Kidney (tissue), 22 donors: ENCODE measurements at places on chromosomes 1 and 21. TPM values are rescaled to one million over a fixed set of nuclear protein-coding genes. Genes with fewer than 3 reads are reported as not detected.

DNA sequence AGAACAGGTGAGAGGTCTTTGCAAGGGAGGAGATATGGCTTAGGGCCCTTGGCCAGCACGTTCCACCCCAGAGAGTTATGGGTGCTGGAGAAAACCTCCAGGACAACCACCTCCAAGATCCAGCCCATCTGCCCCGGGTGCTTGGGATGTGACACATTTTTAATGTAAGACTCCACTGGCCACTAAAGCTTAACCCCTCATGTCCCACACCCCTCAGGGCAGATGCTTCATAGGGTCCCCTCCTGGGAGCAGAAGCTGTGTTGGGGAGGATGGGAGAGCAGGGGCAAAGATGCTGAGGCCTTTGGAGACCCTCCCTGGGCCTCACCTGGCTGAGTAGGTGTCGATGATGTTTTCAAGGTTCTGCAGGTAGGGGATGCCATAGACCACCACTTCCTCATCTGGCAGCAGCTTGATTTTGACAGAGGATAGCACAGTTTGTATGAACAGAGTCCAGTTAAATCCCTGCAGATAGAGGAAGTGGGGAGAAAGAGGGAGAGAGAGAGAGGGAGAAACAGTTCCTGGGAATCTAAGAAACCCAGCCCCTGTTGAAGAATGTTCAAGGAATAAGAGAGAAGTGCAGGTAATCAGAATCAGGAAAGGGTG, 11.9 kb downstream of the PRXL2B start:
- no peak overlapping the region for H3K4me3 ChIP-seq
- no peaks in the 10 kb centered on the region for H3K4me1 ChIP-seq
- no peak overlapping the region for H3K27ac ChIP-seq
- no peaks in the 10 kb centered on the region for H3K36me3 ChIP-seq
- no peak for DNase-seq

DNA sequence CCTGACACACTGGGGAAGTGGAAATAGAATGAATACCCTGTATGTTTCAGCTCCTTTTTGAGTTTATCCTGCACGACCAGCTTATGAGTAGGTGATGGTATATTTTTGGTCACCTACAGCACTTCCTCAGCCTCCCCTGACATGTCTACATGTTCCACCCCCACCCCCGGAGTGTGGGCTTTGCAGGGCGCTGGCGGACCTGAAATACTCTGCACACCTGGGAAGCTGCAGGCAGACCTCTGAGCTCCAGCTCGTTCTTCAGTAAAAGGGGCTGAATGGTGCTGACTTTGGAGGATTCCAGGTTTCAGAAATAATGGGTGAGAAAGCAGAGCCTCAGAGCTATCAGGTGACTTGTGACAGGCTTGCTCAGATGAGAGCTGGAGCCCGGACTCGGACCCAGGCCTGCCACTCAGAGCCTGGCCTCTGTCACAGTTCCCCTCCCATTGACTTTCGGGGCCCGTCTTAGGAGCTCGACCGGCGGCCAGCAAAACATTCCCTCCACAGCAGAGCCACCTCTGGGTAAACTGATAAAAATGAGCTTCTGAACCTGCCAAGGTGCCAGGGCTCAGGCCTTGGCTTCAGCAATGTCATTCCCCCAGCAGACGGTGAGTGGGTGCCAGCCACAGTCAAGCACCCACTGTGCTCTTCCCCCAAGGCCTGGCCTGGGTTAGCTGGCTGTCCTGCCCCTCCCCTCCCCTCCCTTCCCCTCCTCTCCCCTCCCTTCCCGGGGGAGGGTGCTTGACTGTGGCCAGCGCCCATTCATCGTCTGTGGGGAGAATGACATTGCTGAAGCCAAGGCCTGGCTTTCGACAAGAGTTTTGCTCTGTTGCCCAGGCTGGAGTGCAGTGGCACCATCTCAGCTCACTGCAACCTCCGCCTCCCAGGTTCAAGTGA, 30.1 kb downstream of the DOP1B start:
- peak; percentile 49 for DNase-seq
- H3K4me1 ChIP-seq, result no peaks in the 10 kb centered on the region
- H3K27me3 ChIP-seq, result no peaks in the 10 kb centered on the region
- H3K27ac ChIP-seq, result no peak overlapping the region

GRCh38 chr1:203516184-203516583, 22.2 kb downstream of the OPTC start:
- H3K27ac ChIP-seq, result no peak overlapping the region
- no peak overlapping the region for H3K4me3 ChIP-seq
- DNase-seq, result no peak
- no peaks in the 10 kb centered on the region for H3K36me3 ChIP-seq
- no peaks in the 10 kb centered on the region for H3K27me3 ChIP-seq

The MPC2 gene
- total RNA-seq, result 127 TPM

- H3K27ac ChIP-seq, result no peak overlapping the region
- no peaks in the 10 kb centered on the region for H3K36me3 ChIP-seq
- no peaks in the 10 kb centered on the region for H3K4me1 ChIP-seq
- DNase-seq, result no peak
- no peak overlapping the region for H3K4me3 ChIP-seq
These were observed 30.6 kb upstream of the LCE5A start for GRCh38 chr1:152479792-152480595.

GRCh38 chr21:28100366-28100765, 892.3 kb downstream of the LTN1 start:
- H3K27ac ChIP-seq, result no peak overlapping the region
- H3K36me3 ChIP-seq, result no peaks in the 10 kb centered on the region
- no peaks in the 10 kb centered on the region for H3K27me3 ChIP-seq
- H3K4me3 ChIP-seq, result no peak overlapping the region

DNA sequence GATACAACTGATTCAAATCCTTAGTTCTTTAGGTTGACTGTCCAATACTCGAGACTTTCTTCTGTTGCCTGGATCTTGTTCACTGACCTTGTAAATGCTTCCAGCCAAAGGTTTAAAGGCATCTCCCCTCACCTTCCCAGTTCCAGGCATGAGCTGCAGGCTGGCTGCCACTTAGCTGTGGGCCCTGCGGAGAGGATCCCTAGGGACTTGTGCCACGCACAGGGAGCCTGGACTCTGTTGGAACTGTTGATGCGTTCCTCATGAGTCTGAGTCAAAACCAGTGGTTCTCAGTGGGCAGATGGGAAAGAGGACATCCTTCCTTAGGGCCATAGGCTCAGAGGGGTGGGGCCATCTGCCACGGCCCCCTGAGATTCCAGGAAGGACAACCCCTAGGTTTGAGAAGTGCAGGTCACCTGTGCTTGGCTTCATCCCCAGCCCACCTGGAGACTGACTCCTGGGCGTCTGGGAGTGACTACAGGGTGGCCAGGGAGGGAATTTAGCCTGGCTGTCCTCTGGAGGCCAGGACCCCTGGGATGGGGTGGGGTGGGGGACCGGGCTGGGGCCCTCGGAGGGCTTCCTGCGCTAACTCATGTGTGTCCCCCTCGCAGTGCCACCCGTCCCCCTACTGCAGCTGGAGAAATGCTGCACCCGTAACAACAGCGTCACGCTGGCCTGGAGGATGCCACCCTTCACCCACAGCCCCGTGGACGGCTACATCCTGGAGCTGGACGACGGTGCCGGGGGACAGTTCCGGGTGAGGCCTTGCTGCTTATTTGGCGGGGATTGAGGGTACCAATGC, 37.6 kb upstream of the GNPAT start:
- no peak overlapping the region for H3K27ac ChIP-seq
- H3K4me3 ChIP-seq, result no peak overlapping the region
- DNase-seq, result no peak
- H3K4me1 ChIP-seq, result no peaks in the 10 kb centered on the region
- no peaks in the 10 kb centered on the region for H3K27me3 ChIP-seq
- H3K36me3 ChIP-seq, result no peaks in the 10 kb centered on the region

DNA sequence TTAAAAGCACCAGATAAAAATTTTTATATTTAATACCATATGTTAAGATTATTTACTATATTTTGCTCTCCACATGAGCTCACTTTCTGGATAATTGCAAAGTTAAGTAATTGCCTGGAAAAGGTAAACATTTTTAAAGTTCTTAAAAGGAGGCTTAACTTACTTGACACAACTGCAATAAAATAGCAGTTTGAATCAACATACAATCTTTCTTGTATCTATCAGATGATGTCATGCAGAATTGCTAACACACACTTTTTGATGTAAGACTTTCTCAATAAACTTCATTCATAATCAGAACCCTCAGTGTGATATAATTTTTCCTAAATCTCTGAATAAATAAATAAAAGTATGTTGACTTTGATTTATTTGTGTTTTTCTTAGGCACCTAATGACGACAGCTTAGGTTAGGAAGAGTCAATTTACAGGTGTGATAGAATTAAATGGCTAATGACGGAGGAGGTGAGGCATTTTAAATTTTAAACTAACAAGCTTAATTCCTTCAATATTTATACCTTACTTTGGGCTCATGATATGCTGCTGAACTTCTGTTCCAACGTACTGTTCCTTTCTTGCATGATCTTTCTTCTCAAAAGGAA, 99.5 kb downstream of the LYPLAL1 start:
- H3K36me3 ChIP-seq, result no peaks in the 10 kb centered on the region
- H3K4me3 ChIP-seq, result no peak overlapping the region
- DNase-seq, result no peak
- H3K27me3 ChIP-seq, result no peaks in the 10 kb centered on the region
- H3K27ac ChIP-seq, result no peak overlapping the region

The ACTL8 gene
- not detected for total RNA-seq

The S100A8 gene
- total RNA-seq, result 60.9 TPM

- no peaks in the 10 kb centered on the region for H3K36me3 ChIP-seq
- no peak overlapping the region for H3K27ac ChIP-seq
- H3K4me1 ChIP-seq, result no peaks in the 10 kb centered on the region
- no peak for DNase-seq
These were observed 160.7 kb upstream of the POU3F1 start for GRCh38 chr1:38207275-38207674.

- H3K4me1 ChIP-seq, result peaks cover 45% of the 10 kb centered on the region
- peak within 1 kb of the TSS; percentile 93 for H3K27ac ChIP-seq
- DNase-seq, result peak; percentile 94
These were observed at the start of gene SELENBP1 for GRCh38 chr1:151372058-151372934. Gene SELENBP1, minus strand, starts transcription at chr1:151372705. Its CDS starts 64 bp downstream, at chr1:151372641.

- no peak overlapping the region for H3K27ac ChIP-seq
- no peak overlapping the region for H3K4me3 ChIP-seq
These were observed 330.0 kb downstream of the SETD4 start for GRCh38 chr21:35730325-35730724.

The HSPA6 gene
- 5.5 TPM for total RNA-seq

DNA sequence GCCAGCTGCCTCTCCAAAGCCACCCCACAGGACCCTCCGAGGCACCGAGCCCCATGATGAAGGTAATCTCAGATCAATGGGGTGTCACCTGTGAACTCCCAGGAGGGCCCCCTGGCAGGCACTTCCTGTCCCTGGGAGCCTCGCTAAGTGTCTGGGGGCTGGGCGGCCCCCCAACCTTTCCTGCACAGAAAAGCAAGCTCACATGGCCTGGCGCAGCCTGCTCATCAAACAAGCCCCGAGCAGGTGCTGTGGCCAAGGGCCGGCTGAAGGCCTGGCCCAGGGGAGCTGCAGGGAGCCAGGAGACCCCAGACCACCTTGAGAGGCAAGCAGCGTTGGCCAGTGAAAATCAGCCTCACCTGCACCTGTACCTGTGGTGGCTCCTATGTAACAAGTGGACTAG, 2.9 kb downstream of the RIPK4 start:
- peaks cover 18% of the 10 kb centered on the region for H3K27me3 ChIP-seq
- H3K27ac ChIP-seq, result peak overlapping the region; percentile 76
- no peak overlapping the region for H3K4me3 ChIP-seq
- H3K4me1 ChIP-seq, result peaks cover 25% of the 10 kb centered on the region
- no peak for DNase-seq

The SMPDL3B gene
- 9.7 TPM for total RNA-seq

The EXTL1 gene
- 0.28 TPM for total RNA-seq

The KIF26B gene
- total RNA-seq, result 10.7 TPM

The RIPK4 gene
- total RNA-seq, result 32.6 TPM

- H3K27me3 ChIP-seq, result no peaks in the 10 kb centered on the region
- no peaks in the 10 kb centered on the region for H3K36me3 ChIP-seq
- DNase-seq, result no peak
- no peak overlapping the region for H3K27ac ChIP-seq
- H3K4me3 ChIP-seq, result no peak overlapping the region
These were observed 135.3 kb upstream of the KCNK1 start for GRCh38 chr1:233478611-233479010.

- no peak overlapping the region for H3K4me3 ChIP-seq
- peaks cover 33% of the 10 kb centered on the region for H3K36me3 ChIP-seq
- DNase-seq, result no peak
- H3K27ac ChIP-seq, result no peak overlapping the region
- no peaks in the 10 kb centered on the region for H3K4me1 ChIP-seq
These were observed 14.7 kb downstream of the PTTG1IP start for GRCh38 chr21:44858791-44859190.

The CAPN8 gene
- 56.1 TPM for total RNA-seq

DNA sequence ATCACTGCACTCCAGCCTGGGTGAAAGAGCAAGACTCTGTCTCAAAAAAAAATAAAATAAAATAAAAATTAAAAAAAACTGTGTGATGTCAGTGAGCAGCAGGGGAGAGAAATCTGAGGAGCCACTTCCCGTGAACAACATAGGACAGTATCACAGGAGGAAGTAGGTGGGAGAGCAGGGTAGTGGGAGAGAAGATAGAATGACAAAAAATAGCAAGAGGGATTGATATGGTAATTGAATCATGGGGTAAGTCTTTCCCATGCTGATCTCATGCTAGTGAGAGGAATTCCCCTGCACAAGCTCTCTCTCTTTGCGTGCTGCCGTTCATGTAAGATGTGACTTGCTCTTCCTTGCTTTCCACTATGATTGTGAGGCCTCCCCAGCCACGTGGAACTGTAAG, 81.6 kb upstream of the PBX1 start:
- DNase-seq, result no peak
- H3K4me3 ChIP-seq, result no peak overlapping the region
- H3K27ac ChIP-seq, result no peak overlapping the region
- H3K4me1 ChIP-seq, result no peaks in the 10 kb centered on the region
- H3K27me3 ChIP-seq, result no peaks in the 10 kb centered on the region
- H3K36me3 ChIP-seq, result no peaks in the 10 kb centered on the region
